ENCODE measurements at places on chromosomes 5 and 9. TPM values are rescaled to one million over a fixed set of nuclear protein-coding genes. Genes with fewer than 3 reads are reported as not detected.

Gene C1QTNF3
- total RNA-seq, result 1.7 TPM

- DNase-seq, result no peak
Observed at GRCh38 chr9:115651461-115651860, 502.1 kb upstream of the PAPPA start.

DNA sequence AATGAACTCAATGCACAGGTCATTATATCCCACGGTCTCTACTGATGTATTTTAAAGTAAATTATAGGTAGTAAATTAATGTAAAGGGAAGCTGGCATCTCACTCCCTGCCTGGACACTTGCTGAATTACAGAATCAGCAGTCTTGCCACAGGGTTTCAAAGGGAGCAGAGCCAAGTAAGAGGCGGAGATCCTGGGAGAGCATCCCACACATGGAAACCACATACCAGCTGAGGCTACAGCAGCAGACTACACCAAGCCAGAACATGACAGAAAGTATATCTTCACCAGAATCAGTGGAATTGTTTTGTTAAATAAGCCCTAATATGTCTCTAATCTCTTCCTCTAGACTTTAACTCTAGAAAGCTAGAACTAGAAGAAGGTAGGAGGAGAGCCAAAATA lies 1689.2 kb upstream of the WWC1 start:
- no peak for DNase-seq

Gene RNF183
- not detected for total RNA-seq

GRCh38 chr9:90301277-90301653 lies 341.4 kb downstream of the DIRAS2 start:
- no peak for DNase-seq

DNA sequence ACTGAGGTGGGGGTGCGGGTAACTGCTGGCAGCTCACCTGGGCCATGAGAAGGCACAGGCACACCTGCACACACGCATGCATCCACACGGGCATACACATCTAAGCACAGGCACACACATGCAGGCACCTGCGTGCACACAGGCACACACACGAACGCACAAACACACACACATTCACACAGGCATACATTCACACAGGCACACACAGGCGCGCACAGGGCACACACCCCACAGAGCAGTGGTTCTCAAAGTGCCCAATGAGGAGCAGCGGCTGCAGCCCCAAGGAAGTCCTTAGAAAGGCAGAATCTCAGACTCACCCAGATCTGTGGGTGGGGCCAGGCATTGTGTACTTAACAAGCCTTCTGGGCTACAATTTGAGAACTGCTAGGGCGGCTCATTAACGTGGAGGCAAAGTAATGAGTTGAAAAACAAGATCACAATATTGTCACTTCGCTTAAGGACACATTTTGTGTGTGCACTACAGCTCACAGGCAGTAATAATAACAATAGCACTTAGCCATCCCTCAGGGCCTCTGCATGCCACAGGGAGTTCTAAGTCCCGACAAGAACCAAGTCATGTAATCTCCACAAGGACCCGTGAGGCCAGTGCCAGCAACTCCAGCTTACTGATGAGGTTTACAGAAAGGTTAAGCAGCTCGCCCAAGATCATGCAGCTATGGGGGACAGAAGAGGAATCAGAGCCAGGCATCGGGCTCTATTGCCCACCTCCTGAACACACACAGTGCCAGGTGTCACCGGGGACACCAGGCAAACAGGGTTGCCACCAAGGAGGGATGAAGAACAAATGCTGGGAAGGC lies 91.6 kb downstream of the ROR2 start:
- peak; percentile 44 for DNase-seq

- no peak for DNase-seq
Observed at GRCh38 chr9:113397203-113397631, 3.9 kb downstream of the ALAD start.
